Naive thymus-derived CD4-positive, alpha-beta T cell (primary cell): ENCODE measurements at places on chromosomes 4 and X.

- DNase-seq, result peak; percentile 60
Measured at GRCh38 chrX:120244735-120245498, 5.7 kb upstream of the ZBTB33 start.

DNA sequence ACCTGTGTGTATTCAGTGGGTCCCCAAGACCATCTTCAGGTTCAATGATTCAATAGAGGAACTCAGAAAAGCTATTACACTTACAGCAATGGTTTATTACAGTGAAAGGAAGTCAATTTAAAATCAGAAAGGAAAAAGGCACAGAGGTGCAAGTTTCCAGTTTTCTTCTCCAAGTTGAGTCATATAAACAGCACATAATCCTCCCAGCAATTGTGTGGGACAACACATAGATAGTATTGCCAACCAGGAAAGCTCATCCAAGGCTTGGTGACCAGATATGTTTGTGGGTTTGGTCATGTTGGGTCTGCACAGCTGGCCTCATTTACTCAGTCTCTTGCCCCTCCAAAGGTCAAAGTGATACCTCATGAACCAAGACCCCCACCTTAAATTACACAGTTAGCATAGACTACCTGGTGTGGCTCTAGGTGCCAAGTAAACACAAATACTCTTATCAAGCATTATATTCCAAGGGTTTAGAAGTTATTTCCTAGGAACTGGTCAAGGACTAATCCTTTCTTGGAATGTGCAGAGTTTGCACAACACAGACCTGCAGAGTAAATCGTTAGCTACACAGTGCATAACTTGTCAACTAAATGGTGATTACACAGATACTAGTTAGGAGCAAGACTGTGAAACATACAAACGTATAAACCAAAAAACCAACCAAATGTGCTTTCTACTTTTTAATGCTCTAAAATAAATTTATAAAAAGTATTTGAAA, 777.3 kb downstream of the PCDH18 start:
- no peak for DNase-seq

DNA sequence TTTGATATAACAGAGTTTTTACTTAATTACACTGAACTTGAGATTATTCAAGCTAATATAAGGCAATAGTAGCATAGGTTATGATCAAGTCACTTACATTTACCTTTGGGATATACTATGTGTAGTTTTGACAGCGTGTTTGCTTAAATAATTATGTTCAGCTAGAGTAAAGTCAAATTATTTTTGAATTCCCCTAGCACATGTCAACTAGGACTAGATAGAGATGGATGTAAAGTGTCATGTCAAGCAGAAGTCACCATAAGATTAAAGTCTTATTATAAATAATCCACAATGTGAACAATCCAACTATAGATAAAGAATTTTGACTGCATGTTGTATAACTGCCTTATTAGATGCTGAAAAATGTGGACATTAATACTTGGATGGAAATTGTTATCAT, 665.2 kb downstream of the GRID2 start:
- no peak for DNase-seq

GRCh38 chr4:168758351-168758876, 251.6 kb downstream of the CBR4 start:
- DNase-seq, result no peak

DNA sequence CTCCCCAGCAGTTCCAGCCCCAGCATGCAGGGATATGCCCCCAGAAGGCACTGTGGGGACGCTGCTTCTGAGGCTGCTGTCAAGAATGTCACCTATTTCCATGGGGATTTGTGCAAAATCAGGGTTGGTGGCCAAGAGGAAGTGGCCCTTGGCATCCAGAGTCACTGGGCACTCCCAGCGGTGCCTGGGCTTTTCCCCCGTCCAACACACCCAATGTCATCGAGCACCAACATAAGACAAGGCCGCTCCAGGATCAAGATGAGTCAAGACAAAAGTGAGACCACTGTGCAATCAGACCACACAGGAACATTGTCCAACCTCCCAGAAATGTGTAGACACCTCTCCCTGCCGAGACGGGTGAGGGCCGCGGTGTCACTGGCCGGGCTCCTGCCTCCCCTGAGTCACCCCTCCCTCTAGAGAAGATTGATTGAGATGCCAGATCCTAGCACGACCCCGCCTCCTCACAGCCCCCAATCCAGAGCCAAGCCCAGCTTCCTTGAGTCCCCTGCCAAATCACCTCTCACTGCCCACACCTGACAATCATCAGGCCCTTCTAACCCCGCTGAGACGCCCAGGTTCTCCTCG, 194.3 kb downstream of the AFAP1 start:
- DNase-seq, result no peak

- DNase-seq, result no peak
Measured at GRCh38 chr4:123450393-123450792, 53.8 kb downstream of the SPRY1 start.

GRCh38 chrX:138908577-138908976, 197.1 kb upstream of the FGF13 start:
- no peak for DNase-seq

GRCh38 chrX:140572724-140573123, 67.9 kb upstream of the SOX3 start:
- no peak for DNase-seq

DNA sequence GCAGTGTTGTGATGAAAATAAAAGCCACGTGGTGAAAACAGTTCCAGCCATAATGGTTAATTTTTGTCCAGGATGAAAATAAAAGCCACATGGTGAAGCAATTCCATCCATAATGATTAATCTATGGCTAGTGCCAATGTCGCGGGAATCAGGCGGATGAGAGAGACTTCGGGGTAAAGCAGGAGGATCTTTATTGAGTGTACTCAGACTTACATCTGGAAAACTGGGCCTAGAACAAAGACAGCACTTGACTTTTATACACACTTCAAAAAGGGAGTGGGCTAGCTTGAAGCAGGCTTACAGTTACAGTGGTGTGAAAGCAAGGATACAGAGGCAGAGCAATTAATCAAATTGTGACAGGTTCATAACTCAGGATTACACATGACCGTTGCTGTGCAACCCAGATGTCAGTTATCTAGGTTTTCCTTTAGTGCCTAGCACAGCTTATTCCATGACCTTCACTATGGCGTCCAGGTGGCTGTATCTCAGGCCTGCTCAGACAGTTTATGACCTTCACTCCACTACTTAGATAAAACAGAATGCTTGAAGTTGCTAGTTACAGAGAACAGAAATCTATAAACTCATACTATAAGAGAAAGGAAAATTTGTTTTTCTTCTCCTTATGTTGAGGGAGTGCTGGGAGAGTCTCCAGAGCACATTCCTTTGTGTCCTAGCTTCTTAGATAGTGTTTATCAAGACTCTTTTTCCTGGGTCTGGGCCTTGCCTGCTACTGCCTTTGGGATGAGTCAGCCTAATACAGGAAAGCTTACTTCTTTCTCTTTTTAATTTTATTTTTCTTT, 5.9 kb upstream of the PLA2G12A start:
- no peak for DNase-seq

DNA sequence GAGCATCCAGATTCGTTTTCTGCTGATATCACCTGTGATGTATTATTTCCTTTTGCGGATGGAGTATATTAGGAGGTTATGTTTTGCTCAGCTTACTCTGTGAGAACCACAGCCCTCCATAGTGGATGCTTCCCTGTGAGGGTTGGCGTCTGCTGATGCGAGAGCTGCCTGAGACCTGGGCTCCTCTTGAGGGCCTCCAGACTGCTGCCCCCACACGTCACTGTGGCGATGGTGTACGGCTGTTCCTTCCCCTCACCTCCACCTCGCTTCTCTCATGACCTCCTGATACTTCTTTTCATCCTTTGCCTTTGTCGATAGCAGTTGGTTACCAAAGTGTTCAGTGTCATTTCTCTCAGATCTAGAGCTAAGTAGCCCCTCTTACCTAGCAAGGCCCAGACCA, 71.7 kb downstream of the TNIP2 start:
- no peak for DNase-seq

DNA sequence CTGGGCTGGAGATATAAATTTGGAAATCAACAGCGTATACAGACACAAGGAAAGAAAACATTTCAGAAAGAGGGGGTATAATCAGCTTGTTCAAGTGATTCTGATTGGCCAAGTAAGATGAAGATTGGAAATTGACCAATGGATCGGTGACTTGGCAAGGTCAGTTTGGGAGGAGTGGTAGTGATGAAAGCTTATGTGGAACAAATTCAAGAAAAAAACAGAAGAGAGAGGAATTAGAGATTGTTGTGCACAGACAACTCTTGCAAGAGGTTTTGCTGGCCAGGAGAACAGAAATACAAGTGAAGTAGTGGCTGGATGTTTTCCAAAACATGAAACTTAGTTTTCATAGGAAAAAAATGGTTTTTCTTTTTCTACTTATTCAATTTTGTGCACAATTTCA, 16.3 kb downstream of the CD38 start:
- no peak for DNase-seq

GRCh38 chr4:185846505-185847150, 34.6 kb upstream of the SORBS2 start:
- no peak for DNase-seq

- DNase-seq, result no peak
Measured at GRCh38 chrX:70176938-70177533, at the start of gene DGAT2L6. Gene DGAT2L6 (plus strand): TSS chrX:70177483. CDS start chrX:70177583, 100 bp downstream.

- no peak for DNase-seq
Measured at GRCh38 chr4:33064238-33064637, 2344.1 kb downstream of the PCDH7 start.

DNA sequence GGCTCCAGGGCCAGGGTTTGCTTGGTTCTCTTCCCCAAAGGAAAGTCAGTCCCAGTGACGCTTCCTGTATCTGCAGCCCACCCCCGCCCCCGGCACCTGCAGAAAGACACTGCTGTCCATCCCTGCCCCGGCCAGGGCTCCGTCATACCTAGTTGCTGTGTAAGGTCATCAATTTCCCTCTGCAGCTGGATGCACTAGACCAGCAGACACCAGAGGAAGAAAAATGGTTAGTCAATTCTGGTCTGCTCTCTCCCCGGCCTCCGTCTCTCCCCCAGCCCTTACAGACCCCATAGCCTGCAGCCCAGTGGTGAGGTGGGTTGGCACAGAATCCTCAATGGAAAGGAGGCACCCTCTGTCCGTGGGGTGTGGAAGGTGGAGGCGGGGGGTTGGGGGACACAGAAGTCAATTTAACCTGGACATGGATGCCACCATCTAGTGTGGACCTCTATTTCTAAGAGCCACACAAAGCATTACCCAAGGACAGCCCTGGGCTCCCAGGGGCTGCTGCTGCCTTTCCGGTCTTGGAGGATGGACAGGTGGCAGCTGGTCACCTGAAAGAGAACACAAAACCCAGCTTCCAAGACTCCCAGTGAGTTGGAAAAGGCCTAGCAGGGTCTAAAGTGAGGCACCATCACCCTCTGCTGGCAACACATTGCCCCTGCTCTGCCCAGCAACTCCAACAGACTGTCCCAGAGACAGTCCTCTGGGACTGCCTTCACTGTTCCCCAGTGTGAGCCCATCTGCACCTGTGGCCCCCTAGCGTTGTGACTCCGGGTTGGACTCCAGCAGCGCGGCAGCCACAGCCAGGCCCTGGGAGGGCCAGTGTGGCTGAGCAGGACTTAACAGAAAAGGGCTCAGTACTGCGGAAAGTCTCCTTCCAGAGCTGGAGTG, 40.2 kb upstream of the NHSL2 start:
- DNase-seq, result no peak

DNA sequence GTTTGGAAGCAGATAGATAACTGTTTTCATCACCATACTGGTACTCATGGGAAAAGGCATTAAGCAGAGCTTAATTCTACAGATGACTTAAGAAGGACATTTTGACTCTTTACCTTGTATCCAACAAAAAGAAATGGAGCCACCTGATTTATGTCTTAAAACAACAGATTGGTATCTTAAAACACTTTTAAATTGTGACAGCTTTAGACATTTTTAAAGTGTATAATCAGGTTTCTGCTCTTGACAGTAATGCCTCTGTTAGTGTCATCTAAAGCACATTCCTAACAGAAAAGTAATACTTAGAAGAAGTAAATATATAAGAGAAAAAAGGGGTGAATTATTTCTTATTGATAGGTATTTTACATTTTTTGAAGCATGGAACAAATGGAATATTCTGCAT, 55.9 kb downstream of the SPATA4 start:
- no peak for DNase-seq
